ENCODE measurements at places on chromosomes 5 and 9.
A peak's percentile ranks its signal among the peaks of the same experiment; 100 is the strongest.

- peak; percentile 76 for DNase-seq
Observed at GRCh38 chr9:137614631-137615386, 4.0 kb upstream of the EHMT1 start.

DNA sequence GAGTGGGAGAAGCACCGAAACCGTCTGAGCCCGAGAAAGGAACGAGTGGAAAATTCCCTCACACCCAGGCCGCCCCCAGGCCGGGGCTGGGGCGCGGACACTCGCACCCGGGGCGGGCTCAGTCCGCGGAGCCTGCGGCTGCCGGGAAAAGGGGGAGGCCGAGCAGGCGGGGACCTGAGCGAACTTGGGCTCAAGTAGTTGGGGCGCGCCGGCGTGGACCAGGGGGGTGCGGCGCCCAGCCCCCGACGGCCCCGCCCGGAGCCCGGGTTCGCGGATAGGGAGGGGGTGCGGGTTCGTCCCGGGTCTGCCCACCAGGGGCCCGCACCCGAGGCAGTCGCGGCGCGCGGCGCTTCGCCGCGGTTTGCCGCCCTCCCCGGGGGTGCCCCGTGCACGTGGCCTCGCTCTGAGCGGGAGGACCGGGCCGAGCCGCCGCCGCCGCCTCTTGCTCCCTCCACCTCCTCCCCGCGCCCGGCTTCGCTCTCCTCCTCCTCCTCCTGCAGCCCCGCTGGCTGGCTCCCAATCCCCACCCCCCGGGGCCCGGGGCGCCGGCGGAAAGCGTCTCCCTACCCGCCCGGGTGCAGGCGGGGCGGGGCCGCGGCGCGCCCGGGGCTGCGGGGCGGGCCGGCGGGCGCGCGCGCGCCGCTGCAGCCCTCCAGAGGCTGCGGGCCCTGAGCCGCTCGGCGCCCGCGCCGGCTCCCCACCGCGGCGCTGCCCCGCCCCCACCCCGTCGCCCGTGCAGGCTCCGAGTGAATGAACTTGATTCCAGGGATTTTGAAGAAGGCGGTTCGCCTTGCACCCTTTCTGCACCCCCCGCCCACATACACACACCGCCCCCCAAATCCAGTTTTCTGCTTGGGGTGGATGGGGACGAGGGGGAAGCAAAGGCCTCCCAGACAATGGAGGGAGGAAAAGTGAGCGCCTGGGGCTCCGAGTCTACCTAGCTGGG lies 1.3 kb upstream of the NFIB start:
- DNase-seq = peak; percentile 90

DNA sequence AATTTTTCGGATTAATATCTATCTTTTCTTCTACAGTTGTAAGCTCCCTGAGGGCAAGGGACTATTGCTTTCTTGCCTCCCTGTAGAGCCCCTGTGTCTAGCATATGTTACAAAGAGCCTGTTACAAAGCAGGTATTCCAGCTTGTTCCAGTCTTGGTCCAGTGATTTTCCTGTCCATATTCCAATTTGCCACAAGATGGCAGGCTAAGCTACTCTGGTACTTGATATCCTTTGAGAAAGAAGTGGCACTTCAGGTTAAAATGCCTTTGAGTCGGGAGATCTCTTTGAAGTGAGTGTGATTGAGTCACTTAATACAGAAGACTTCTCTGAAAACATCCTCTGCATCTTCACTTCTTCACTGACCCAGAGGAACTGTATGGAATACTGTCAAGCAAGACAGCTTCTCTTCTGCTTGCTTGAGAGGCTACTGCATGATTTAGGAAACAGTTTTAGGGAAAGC lies 24.5 kb downstream of the CAVIN4 start:
- no peak for DNase-seq

DNA sequence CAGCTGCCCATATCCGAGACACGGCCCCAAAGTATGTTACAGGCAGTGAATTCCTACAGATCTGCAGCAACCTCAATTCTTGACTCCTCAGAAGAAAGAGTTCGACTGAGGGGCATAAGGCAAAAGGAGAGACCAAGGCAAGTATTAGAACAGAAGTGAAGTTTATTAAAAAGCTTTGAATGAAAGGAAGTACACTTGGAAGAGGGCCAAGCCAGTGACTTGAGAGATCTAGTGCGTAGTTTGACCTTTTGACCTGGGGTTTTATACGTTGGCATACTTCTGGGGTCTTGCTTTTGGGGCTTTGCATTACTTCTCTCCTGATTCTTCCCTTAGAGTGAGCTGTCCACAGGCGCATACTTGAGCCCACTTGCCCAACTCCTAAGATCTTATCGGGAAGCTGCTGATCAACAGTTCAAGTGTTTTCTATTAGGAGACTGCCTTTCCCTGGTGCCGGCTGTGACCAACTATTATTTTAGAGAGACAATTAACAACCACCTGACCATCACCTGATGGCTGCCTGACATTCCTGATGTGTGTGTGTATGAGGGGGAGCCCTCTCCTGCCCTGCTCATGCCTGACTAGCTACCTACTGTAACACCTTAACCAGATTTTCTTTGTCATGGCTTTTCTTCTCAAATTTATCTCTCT lies 1.5 kb upstream of the DEPDC1B start:
- no peak for DNase-seq

GRCh38 chr9:70080481-70081119 lies 37.0 kb downstream of the MAMDC2 start:
- DNase-seq = peak; percentile 28

DNA sequence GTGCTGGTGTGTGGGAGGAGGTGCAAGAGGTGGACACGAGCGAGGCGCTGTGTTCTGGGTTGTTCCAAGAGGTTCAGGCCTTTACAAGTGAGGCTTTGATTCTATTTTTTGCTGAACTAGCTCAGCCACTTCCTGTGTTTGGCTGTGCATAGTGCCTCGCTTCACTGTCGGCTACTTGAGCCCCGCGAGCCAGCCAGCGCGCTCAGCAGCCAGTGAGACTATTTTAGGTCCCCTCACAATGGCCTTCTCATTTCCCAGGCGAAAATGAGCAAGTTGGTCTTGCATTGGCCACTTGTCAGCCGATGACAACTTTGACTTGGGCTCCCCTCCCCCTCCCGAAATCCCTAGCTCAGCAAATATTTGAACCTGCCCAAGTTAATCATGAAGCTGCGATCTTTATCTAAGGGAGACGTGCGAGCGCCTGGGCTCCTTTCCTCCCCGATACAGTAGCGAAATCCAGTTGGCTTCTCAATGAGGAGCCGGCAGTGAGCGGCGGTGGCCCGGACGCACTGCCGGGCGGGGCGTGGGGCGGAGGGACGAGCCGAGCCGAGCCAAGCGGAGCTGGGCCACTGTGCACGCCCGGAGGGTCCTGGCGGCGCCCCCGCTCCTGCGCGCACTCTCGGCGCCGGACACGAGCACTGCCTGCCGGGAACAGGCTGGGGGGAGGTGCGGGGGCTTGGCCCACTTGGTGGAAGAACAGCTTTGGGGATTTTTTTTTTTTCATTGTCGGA lies 72.6 kb downstream of the PIK3R1 start:
- peak; percentile 52 for DNase-seq

DNA sequence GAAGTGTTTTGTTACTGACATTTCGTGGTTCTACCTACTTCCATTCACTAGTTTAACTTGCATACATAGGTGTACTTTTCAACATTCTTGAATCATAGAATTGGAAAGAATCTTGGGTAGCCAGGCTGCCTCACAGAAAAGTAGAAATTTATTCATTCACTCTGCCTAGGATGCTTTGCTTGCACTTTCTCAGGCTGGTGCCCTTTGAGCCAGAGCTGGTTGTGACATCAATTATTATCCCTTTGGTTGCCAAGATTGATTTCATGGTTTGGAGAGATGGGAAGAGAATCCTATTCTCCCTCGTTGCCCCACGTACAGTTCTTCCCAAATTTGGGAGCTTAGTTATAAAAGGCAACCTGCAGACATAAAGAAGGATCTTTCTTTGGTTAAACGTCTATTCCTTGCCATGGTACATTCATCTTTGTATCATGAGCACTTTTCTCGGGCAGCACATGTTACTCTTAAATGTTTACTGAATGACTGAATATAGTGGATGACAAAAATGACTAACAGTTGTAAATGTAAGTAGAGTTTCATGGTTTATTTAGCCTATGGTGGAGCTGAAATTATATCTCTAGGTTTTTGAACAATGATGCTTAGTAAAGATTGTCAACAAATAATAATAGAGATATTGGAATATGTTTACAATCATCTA lies 195.5 kb downstream of the COMMD10 start:
- no peak for DNase-seq

DNA sequence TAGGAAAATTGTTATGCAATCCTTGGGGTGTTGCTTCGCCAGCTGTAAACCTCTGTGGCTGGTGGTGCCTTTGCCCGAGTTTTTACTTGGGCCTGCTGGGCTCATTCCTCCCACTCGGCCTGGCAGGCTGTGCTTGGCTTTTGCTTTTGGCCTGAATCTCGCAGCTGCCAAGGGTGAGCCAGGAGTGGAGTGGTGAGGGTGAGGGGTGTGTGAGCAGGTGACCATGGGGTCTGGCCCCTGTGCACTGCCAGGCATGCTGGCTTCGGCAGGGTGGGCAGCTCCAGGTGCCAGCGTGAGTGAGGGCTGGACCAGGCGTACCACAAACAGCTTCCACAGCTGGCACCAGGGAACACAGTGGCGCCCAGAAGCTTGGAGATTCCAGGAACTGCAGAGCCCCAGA lies 12.6 kb upstream of the DHFR start:
- DNase-seq = no peak

DNA sequence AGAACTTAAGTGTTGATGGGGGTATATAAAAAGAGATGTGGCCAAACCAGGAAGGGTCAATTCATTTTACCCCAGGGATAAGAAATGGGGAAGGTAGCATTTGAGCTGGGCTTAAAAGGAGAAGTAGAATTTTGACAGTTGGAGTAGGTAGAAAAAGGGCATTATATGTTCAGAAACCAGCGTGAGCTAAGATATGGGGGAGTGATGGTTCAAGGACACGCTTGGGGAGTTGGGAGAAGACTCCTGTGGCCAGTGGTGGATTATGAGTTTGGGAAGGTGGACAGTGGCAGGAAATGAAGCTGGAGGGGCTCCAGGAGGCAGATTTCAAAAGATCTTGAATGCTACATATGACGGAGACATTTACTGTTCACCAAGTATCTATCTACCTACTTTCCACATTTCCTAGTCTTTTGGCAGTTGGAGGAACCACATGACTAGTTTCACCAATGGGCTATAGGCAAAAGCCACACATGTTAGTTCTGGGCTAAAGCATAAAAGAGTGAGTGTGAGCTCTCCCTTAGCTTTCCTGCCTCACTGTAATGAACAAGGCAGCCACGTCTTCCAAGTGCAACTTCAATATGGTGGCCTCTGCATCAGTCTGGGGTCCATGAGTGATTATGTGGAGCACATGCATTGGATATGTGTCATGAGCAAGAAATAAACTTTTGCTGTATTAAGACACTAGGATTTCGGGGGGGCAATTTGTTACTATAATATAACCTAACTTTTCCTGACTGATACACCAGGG lies 15.7 kb upstream of the GSN start:
- DNase-seq = no peak

- no peak for DNase-seq
Observed at GRCh38 chr5:151662805-151663204, 23.9 kb downstream of the SPARC start.

GRCh38 chr9:121073038-121073437 lies 1.7 kb upstream of the CNTRL start:
- no peak for DNase-seq

- DNase-seq = no peak
Observed at GRCh38 chr9:133806623-133807010, 68.5 kb upstream of the SARDH start.

GRCh38 chr9:112753725-112754124 lies 3.2 kb downstream of the SNX30 start:
- no peak for DNase-seq

DNA sequence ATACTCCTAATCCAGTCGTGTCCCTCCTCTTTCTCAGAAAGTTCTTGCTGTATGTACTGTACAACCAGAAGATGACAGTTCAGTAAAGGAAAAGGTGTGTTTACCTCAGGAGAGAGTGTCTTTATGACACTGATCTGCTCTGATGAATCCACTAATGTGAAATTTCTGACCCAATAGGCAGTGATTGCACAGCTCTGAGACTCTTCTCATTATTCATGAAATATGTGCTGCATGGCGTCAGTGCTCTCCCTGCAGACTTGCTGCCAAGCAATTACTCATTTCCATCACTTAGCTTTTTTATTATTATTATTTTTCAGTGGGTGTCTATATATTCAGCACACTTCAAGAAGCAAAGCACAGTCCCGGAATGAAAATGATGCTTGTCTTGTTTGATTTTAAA lies 389.0 kb downstream of the RASEF start:
- no peak for DNase-seq

- DNase-seq = no peak
Observed at GRCh38 chr5:71475788-71476384, 20.4 kb downstream of the BDP1 start.

- no peak for DNase-seq
Observed at GRCh38 chr5:16934123-16934522, 2.0 kb downstream of the MYO10 start.

DNA sequence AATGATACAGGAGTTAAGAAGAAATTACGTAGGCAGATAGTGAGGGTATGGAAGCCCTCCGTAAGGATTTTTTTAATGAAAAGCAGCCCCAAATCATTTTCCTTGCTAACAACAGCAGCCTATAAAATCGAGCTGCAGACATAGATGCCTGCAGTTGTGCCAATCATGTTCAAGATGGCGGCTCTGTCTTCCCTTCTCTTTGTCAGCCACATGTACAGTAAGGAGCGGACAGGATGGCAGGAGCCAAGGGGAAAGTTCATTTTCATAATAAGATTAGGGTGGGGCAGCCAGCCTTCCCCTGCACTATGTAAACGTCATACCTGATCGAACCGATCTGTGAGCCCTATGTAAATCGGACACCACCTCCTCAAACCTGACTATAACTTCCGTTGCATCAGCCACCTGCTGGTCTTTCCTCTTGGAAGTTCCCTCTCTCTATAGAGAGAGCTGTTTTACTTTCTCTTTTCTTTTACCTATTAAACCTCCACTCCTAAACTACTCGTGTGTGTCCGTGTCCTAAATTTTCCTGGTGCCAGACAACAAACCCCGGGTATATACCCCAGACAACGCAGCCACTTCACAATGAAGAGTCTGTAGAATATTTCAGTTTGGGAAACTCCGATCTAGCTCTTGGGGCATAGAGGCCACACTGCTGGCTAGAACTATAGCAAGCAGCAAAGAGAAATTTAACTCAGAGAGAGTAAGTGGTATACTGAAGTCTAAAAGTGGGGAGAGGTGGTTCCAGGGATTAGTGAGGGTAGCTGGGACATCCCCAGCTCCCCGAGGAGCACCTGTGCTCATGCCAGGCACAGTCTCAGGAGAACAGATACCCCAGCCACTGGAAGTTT lies 20.8 kb upstream of the SLC24A2 start:
- no peak for DNase-seq

GRCh38 chr5:132686193-132686592 lies 12.4 kb downstream of the IL4 start:
- DNase-seq = no peak

GRCh38 chr5:150227606-150228273 lies 37.9 kb downstream of the SLC6A7 start:
- DNase-seq = no peak

Measured in breast epithelium (tissue), 4 donors.